Activated naive CD4-positive, alpha-beta T cell treated with Interleukin-2 at 50 U/mL for 16 hours (primary cell): ENCODE measurements at places on chromosomes 5 and 9.

DNA sequence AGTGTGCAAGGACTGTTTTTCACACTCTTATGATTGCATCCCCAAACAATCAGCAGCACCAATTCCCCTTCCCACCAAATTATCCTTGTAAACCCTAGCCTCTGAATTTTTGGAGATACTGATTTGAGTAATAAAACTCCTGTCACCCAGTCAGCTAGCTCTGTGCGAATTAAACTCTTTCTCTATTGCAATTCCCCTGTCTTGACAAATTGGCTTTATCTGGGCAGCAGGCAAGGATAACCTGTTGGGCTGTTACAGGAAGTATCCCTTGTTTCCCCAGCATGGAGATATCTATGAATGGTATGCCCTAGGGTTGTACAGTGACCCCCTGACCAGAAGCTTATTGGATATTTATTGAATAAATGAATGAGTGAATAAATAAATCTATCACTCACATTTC, 80.8 kb downstream of the PTCD2 start:
- DNase-seq = no peak

DNA sequence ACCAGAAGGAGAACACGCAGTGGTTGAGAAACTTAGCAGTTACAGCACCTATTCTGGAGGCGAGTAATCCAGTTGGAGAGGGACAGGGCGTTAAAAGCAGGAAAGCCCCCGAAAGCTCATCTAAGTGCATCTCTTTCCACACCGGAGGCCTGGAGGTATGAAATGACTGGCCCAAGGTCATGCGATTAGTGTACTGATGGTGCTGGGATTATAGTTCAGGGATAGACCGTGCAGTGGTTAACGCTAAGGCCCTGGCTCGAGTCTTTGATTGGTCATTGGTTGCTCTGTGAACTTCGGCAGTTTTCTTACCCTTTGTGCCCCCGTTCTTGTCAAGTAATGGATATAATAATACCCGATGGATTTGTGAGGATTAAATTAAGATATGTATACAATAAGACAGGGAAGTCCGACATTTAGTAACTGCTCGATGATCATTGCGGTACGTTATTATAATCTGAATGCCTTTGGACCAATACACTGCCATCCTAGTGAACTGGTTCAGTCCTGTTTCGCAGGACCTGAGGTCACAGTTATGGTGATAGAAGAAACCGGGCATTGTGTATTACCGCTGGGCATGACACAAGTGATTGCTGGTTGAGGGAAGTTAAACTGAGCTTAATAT, 960 bp downstream of the CANX start:
- DNase-seq = peak; percentile 64

GRCh38 chr9:110847671-110848070, 179.1 kb downstream of the MUSK start:
- no peak for DNase-seq

- no peak for DNase-seq
Measured at GRCh38 chr5:179253730-179254129, 91.5 kb downstream of the ADAMTS2 start.

GRCh38 chr5:164652276-164652660, 1146.8 kb downstream of the MAT2B start:
- DNase-seq = no peak

- DNase-seq = no peak
Measured at GRCh38 chr9:13621872-13622564, 342.5 kb upstream of the MPDZ start.
